Stimulated activated CD4-positive, alpha-beta T cell treated with anti-CD3 and anti-CD28 coated beads, Interleukin-15, amount 100 ng/mL, for 24 hours (primary cell): ENCODE measurements at places on chromosomes 12 and 14.

GRCh38 chr14:52918486-52918885 is 32.4 kb downstream of the FERMT2 start:
- DNase-seq = no peak

- DNase-seq = no peak
Measured at GRCh38 chr12:34348836-34349672, 326.8 kb downstream of the ALG10 start.

DNA sequence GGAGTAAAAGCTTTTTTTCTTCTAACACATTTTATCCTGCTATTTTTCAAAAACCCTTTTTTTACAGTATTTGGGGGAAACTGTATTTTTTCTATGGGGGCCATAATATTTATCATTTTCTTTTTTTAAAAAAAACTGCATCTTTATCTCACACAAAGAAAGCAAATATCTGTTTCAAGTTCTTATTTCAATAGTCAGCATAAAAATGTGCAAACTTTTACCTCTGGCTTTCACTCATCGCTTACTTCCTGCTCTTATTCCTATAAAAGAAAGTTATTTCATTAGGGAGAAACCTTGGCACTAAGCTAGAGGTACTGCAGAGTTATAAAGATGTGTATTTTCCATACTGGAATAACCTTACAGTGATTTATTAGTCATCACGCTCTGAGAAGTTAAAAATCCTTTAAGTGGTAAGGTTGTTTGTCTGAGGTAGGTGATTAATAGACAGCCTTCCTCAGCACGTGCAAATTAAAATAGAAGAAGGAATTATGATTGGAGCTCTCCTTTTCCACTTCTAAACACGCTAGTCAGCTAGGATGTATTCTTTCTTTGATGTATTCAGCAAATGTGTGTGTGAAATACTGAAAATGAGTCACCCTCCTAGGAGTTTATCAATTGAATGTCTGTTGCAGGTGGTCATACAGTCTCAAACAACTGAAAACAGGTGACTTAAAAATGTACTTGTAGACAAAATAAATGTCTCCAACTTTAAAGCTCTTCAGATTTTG is 461.0 kb downstream of the GXYLT1 start:
- no peak for DNase-seq

- DNase-seq = no peak
Measured at GRCh38 chr12:109626378-109627115, 53.0 kb downstream of the MVK start.

DNA sequence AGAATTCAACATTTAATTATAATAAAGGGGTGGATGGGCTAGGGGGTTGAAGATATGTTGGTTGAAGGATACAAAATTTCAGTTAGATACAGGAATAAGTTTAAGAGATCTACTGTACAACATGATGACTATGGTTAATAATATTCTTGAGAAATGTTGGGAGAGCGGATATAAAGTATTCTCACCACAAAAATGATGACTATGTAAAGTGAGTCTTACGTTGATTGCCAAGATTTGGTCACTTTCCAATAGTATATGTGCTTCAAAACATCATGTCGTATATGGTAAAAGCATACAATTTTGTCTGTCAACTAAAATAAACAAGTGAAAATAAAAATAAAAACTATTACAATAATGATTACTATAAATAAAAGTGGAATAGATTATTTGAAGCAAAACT is 802.0 kb downstream of the C12orf50 start:
- DNase-seq = no peak

DNA sequence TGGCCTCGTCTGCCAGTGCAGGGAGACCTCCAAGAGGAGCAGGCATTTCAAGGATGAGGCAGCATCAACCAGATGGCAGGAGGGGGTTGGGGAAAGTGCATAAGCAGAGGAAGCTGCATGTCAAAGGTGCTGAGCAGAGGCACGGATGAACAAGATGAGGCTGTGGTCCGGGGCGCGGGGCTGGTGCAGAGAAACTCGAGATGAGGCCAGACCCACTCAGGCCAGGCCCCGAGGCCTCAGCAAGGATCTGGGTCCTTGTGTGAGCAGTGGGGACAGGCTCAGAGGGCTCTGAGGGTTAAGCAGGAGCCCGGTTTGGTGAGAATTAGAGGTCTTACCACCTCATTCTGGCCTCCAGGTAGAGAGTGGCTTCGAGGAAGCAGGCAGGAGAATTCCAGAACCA is 98.8 kb downstream of the DICER1 start:
- no peak for DNase-seq

DNA sequence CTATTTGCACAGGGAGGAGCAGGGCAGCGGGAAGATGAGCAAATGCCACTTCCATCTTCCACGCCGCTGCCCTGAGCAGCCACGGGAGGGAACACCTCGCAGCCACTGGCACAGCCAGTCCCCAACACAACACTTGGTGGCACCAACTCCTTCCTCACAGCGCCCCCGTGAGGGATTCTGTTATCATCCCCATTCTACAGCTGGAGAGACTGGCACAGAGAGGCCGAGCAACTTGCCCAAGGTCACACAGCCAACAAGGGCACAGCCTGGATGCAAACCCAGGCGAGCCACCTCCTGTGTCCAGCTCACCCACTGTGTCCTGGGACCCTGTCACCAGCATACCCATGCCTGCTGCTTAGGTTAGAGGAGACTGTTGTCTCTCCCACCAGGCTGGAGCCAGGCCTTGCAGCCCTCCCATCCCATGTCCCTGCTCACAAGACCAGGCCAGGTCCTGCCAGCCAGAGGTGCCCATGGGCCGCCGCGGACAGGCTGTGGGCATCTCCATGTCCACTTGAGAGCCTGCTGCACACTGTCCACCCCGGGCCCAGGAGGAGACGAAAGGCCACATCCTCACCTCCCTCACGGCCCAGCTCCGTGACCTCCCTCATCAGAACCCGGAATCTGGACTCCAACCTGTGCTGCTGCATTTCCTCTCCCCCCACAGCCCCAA is 57.0 kb downstream of the NCOR2 start:
- peak; percentile 21 for DNase-seq

DNA sequence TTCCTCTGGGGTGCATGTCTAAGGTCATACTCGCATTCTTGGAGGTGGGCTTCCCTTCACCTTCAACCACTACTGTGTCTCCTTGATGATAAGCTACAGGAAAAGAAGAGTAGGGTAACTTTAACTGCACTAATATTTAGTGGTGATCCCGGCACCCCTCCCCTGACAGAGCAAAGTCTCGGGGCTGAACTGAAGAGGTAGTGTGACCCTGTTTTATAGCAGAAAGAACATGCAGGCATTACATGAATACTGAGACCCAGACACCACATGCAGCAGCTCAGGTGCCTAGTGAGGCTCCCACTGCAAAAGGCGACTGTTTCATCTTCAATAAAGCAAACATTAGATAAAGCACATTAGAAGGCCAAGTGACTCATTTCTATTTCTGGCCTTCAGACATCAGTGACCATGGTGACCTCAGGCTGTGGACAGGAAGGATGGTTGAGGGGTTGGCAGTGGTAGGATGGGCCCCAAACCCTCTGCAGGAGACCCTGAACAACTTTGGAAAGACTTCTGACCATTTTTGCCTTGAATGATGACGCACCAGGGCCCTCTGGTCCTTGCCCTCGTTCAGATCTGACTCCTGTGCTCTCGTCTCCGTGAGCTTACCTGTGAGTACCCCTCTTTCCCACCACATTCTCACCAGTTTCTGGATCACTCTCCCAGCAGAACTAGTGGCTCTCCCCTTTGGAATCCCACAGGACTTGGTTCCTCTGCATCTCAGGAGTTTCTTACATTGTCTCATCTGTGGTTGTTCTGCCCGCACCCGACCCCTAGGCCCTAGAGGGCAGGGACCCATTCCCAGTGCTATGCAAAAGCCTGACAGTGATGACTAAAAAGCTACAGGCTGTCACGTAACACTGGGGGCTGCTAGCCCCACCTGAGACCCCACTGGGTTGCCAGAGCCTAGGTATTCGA is 23.8 kb upstream of the JPH4 start:
- DNase-seq = no peak

DNA sequence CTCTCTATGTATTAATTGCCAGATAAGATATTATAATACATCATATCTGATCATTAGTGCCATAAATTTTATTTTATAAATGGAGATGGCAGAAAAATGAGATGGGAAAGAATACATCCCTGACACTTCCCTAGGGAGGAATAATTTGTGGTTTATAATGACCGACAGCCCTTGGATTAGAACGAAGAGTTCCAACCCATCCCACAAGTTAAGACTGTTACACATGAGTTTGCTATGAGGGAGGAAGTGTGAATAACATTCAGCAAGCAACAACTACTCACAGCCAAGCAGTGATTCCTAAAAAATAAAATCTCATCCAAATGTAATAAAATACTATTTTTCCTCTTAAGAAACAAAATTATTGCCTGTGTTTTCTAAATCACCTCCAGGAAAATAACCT is 299.0 kb downstream of the CCDC91 start:
- DNase-seq = no peak

DNA sequence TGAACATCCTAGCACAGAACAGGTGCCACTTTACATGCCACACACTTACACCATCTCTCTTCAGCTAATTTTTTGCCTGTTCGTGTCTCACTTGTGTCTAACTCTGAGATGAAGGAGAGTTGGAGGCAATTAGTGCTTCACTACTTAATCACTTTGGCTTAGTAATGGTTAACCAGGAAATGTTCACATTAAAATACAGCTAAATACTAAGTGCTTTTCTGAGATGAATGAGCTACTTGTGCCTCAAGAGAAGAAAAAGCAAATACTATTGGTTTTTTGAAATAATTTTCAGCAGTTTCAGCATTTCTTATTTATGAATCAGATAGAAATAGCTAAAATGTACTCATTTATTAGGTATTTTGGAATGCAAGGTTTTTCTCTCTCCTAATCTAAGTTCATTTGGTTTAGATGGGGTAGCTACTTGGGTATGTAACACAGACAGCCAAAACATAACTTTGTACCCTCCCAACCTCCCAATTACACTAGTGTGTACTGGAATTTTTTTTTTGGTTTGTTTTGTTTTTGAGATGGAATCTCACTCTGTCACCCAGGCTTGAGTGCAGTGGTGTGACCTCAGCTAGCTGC is 1474.1 kb upstream of the SEL1L start:
- DNase-seq = no peak

DNA sequence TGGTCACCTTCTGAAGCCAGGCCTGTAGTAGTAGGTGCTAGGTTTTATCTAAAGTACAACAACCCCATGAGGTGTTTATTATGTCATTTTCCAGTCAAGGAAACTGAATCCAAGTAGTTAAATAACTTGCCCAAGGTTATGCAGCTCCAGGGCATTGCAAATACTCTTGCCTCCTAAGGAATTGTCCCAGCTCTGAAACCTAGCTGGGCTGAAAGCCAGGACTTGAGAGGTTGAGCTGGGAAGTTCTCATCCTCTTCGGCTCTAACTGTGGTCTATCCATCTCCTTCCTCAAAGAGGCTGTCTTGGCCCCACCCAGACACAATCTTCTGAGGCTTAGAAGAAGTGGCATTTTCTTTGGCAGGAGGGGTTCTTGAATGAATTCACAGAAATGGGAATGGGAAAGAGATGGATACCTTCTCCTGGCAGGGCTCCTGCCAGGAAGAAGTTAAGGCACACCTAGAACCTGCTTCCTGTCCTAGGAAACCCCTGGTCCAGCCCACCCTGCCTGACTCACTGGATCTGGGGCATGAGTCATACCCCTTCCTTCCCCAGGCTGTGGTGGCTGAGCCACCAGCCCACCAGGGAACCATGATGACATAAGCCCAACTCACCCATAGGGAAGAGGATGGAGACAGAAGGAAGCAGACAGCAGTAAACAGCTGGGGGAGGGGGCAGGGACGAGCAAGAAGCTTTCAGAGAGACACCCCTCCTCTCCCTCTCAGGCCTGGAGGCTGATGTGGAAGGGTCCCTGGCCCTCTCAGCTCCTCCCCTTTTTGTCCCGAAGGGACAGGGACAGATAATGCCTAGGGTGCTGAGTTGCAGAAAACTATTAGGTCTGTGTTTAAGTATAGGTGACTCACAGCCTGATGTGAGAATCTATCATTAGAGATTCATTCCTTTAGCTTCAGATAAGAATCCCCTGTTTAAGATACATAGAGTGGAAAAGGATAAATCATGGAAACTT is 2.1 kb upstream of the PLEK2 start:
- peak; percentile 62 for DNase-seq

GRCh38 chr12:55982319-55982936 is 8.6 kb downstream of the RAB5B start:
- no peak for DNase-seq

- DNase-seq = no peak
Measured at GRCh38 chr12:111937429-111937828, 75.5 kb downstream of the TMEM116 start.

- DNase-seq = no peak
Measured at GRCh38 chr12:39835517-39836489, 216.2 kb upstream of the ABCD2 start.

DNA sequence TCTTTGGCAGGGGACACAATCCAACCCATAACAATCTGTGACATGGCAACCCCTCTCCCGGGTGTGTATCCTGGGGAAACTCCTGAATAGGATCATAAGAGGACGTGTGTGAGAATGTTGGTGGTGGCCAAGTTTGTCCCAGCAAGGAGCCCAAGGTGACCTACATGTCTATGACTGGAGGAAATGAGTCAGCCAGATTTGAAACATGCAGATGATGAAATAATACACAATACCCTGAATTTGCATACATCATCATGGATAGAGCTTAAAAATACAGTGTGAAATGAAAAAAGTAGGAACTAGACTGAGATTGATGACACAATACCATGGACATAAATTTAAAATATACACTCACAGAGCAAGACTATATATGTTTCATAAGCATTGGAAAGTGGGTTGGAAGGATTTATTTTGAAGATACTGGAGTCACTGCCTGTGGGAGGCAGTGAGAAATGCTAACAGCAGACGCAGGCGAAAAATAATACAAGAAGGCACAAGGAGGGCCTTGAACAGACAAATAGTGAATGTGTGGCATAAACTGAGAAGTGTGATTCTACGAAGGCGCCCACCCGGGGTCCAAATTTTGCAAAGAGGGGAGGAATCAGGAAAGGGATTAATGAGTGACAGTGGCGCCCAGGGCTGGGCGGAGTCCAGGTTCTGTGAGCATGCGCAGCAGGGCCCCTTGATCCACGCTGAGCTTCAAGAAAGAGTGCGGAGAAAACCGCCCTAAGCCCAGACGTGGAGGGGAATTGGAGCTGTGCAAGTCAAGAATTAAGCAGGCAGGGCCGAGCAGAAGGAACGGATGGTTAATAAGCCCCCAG is 7.0 kb upstream of the MAP1LC3B2 start:
- no peak for DNase-seq

- DNase-seq = no peak
Measured at GRCh38 chr12:109728921-109729320, 15.3 kb downstream of the FAM222A start.

GRCh38 chr12:124365726-124366430 is 71.0 kb downstream of the RFLNA start:
- no peak for DNase-seq

DNA sequence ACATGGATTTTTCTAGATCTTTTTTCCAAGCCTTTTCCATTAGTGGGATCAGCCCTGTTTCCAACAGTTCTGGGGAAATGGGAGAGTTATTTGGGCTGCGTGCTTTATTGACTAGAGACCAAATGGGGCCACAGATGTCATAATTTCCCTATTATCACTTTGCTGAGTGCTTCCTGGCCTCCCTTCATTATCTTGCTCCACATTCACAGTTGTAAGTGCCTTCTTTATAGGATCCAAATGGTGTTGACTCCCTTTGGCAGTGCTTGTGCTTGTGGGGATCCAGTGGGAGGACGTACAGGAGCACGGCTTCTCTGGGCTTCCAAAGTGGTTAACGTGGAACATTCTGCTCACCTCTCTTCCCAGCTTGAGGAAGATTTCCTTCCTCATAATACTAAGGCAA is 141.0 kb upstream of the RMST start:
- no peak for DNase-seq
